CD4-positive, alpha-beta T cell treated with Interleukin-17A for 4 hours (primary cell): ENCODE measurements at places on chromosomes 5 and 9.
A peak's percentile ranks its signal among the peaks of the same experiment; 100 is the strongest.

DNA sequence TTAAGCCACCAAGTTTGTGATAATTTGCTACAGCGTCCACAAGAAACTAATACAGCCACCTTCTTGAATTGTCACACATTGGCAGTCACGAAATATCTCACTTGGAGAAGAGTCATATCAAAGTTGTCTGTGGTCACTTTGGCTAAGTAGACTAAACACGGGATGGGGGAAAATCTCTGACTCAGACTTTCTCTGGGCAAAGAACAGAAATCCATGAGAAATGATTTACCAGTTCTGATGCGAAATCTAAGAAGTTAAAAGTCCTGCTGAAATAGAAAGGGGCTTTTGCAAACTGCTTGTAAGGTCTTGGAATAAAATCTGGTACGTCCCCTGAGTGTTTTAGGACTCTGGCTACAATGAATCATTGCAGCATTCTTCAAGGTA, 158.4 kb downstream of the COL23A1 start:
- no peak for DNase-seq

DNA sequence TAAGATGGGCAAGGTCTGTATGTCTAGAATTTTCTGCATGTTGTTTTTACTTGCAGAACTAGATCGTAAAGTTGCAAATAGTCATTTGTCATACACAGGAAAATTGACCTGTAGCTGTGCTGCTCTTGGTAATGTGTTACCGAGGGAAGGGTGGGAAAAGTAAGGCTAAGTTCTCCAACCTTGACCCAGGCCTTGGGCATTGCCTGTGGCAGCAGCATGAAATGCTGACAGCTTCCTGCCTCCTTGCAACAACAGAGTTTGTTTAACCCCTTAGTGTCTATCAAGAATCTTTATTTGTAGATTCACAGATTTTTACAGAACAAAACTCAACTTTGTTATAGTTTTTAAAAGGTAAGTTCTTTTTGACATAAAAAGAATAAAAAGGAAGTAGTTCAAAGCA, 48.3 kb downstream of the ERCC6L2 start:
- DNase-seq, result no peak

GRCh38 chr9:117809751-117810150, 105.5 kb downstream of the TLR4 start:
- no peak for DNase-seq

- DNase-seq, result no peak
These were observed 12.2 kb downstream of the HSPA4 start for GRCh38 chr5:133063965-133064364.

DNA sequence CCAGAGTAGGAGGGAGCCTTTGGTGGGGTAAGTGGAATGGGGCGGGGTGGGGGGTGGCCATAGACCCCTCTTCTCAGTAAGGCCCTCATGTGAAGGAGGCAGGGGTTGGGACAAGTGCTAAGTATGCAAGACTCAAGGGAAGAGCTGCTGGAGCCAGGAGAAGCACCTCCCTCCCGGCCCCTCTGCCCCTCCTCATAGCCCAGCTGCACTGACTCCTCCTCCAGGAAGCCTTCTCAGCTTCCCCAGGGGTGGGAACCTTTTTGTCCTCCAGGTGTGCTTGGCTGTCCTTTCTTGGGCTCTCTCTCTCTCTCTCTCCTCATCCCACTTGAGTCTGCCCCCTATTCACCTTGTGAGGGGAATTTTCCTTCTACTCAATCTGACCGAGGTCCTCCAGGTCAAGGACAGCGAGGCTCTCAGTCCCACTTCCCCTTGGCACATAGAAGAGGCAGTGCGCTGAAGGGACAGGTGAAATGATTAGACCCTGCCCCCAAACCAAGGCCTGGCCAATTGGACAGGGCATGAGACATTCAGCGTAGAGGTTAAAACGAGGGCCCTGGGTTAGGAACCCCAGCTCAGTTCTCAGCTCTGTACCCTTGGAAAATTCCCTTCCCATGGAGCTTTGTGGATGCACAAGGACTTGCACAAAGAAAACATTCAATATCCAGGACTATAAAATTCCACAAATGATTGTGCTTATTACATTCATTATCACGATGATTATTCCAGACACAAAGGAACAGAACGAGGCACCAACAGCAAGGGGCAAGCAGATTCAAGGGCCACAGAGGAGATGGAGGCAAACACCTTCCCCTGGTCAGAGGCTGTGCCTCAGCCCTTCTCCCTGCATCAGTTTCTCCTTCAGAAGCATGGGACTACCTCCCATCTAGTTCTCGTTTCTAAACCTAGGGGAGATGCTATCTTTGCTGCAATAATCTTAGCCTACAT, 45.6 kb upstream of the IL17B start:
- DNase-seq, result no peak

DNA sequence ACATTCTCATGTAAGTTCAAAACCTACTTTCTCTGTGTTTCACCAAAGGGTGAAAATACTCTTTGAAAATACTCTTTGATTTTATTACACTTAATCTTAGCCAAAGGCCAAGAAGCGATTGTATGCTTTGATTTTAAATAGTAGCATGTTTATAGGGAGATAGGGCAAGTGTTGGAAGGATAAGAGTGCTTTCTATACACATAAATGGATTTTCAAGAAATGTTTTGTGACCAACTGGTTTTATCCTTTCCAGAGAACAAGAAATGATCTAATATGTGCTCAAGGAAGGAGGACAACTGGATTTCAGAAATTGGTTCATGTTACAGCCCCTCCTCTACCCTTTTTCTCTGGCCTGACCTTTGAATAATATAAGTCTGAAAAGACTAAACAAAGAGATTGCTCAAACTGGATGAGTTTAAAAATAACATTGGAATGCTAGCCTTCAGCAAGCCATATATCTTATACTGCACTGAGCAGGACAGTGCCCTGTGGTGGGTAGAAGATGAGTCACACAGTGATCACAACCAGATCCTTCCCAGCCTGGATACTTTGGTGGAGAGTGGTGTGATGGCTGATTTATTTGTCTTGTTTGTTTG, 13.1 kb downstream of the PALM2AKAP2 start:
- DNase-seq, result no peak

GRCh38 chr9:37096628-37097027, 23.7 kb upstream of the ZCCHC7 start:
- DNase-seq, result no peak

- DNase-seq, result peak; percentile 92
These were observed 43.9 kb upstream of the PRRC2B start for GRCh38 chr9:131349881-131350563.

DNA sequence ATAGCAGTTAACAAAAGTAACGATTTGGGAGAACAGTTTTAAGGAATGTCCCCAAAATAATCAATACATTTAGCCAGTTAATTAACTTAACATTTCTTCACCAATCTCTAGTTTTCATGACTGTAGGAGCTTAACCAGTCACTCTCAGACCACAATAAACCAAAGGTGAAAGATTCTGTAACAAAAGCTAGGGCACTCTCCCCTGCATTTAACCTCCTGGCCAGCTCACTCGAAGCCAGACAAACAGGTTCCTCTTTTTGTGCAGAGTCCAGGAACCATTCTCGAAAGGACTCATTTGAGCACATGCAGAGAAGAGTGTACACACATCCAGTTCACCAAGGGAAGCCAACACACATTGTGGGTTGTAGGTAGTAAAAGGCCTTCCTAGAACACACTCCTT, 6.5 kb downstream of the IL7R start:
- peak; percentile 32 for DNase-seq

GRCh38 chr5:83488821-83489220, 17.3 kb downstream of the VCAN start:
- DNase-seq, result no peak

- DNase-seq, result peak; percentile 10
These were observed 720 bp downstream of the NUDT12 start for GRCh38 chr5:103561685-103562452.

DNA sequence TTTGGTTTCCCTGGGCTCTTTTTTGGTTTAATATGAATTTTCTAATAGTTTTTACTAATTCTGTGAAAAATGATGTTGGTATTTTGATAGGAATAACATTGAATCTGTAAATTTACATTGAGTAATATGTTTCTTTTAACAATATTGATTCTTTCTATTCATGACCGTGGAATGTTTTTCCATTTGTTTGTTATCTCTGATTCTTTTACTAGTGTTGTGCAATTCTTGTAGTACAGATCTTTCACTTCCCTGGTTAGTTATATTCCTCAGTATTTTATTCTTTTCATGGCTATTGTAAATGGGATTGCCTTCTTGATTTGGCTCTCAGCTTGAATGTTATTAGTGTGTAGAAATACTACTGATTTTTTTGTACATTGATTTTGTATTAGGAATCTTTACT, 137.9 kb downstream of the PRR16 start:
- DNase-seq, result no peak

DNA sequence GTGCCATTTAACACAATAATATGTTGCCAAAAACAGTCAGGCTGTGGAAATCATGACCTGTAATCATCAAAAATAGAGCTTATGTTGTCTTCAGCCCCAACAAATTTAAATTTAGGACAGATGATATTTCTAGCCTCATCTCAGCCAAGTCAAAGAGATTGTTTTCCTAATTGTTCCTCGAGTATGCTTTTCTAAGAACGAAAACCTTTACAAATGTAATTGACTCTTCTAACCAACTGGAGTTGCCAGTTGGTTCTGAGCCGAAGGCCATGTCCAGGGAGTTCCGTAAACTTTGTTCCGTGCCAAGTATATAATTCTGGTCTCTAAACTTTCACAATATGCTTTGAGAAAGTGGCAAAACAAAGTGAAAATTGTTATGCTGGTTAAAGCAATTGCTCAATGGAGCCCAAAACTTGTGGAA, 160.8 kb downstream of the CEMIP2 start:
- no peak for DNase-seq

DNA sequence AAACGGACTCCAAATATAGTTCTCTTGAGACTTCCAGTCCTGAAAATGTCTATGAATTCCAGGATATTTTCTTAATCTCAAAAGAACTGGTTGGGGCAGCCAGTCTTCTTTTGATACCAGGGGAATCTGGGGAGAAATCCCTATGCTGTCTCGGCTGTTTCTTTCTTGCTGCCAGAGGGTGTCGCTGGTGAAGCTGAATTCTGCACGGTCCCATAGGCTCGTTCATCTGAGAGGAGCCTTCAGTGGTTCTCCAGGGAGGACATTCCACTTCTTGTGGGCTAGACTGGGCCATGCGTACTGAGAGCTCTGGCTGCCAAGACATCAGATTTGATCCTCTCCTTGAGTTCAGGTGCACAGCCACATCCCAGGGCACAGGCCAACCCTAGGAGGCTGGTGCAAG, 155.0 kb upstream of the CLINT1 start:
- DNase-seq, result no peak

GRCh38 chr5:13992795-13993194, 48.3 kb upstream of the DNAH5 start:
- DNase-seq, result no peak

- DNase-seq, result peak; percentile 86
These were observed 5.9 kb downstream of the CYFIP2 start for GRCh38 chr5:157271740-157272271.

GRCh38 chr9:15079989-15080388, 169.8 kb upstream of the FREM1 start:
- no peak for DNase-seq

GRCh38 chr5:85159395-85159794, 774.7 kb upstream of the EDIL3 start:
- DNase-seq, result no peak

DNA sequence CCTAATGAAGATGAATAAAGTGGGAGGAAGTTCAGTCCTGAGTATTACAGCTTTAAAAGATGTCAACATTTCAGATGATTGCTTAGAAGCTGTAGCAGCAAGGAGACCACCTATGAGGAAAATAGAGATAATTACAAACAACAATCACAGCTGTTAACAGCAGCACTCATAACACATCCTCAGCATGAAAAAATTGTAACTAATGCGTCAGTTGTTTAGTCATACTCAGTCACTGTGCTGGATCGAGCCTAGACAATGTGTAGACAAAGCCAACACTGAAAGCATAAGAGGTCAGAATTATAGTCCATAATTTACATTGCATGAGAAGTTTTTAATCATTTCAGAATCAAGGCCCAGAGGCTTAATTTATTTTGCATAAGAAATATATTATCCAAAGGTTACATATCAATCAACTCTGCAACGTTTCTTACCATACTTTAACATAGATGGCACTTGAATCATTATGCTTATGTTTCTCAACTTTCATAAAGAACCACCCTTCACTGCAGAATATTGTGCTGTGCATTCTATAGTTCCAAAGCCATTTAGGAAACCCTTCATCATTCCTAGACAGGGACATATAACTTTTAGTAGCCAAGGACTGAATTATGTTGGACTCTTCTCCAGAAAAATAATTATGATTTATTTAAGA, 60.2 kb upstream of the HAPLN1 start:
- DNase-seq, result no peak

DNA sequence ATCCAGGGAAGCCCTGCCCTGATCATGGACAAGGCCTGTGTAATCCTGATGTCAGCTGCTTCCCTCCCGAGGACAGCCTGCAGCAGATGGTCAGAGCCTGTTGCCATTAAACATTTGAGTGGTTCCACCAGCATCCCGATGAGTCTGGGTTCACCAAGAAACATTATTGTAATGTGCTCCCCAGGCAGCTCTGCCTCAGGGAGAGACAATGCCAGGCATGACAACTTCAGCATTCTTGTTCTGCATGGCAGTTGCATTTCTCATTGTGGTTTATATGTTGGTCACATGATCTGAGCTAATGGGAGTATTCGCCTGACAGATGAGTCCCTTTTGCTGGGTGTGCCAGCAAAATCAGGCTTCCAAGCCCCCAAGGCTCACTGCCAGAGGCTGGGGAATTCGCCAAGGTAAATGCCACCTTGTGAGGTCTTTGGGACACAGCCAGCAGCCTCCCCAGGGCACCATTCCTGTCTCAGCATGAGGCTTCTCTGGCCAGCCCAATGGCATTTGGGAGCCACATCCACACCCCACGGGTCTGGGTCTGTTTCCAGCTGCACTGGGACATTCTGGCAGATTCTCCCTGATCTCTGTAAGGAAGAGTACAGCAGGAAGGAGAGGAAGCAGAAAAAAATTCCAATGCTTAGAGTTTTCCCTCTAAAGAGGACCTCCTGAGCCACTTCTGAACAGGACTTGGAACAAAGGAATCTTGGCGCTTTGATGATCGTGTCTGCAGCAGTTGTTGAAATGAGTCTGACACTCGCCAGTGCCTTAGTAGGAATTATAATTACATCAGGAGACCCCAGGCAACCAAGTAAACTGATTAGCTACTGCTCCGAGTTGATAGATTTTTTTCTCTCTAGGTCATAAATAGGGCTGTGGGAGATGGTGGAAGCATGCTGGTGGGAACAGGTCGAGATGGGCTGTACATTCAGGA, 18.7 kb downstream of the KCNIP1 start:
- no peak for DNase-seq

DNA sequence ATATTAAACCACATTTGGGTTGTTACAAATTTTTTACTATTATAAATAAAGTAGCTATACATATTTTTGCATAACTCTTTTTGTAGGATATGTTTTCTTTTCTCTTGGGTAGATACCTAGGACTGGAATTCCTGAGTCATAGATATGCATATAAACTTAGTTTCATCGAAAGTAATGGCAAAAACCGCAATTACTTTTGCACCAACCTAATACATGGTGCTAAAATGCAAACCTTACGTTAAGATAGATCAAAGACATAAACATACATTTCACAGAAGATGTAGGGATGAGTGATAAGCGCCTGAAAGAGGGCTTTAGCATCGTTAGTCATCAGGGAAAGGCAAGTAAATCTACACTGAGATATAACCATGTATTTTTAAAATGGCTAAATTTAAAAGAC, 178.4 kb upstream of the EFNA5 start:
- DNase-seq, result no peak

GRCh38 chr5:141617128-141617527, 1.7 kb downstream of the DIAPH1 start:
- DNase-seq, result no peak
